ENCODE measurements at places on chromosomes 1 and 21.
A peak's percentile ranks its signal among the peaks of the same experiment; 100 is the strongest.

GRCh38 chr1:10033359-10033845, 644 bp downstream of the UBE4B start:
- H3K36me3 ChIP-seq = no peaks in the 10 kb centered on the region
- H3K27ac ChIP-seq = peak overlapping the region; percentile 97
- peak overlapping the region; percentile 99 for H3K4me3 ChIP-seq
- peaks cover 34% of the 10 kb centered on the region for H3K4me1 ChIP-seq
- H3K27me3 ChIP-seq = no peaks in the 10 kb centered on the region

DNA sequence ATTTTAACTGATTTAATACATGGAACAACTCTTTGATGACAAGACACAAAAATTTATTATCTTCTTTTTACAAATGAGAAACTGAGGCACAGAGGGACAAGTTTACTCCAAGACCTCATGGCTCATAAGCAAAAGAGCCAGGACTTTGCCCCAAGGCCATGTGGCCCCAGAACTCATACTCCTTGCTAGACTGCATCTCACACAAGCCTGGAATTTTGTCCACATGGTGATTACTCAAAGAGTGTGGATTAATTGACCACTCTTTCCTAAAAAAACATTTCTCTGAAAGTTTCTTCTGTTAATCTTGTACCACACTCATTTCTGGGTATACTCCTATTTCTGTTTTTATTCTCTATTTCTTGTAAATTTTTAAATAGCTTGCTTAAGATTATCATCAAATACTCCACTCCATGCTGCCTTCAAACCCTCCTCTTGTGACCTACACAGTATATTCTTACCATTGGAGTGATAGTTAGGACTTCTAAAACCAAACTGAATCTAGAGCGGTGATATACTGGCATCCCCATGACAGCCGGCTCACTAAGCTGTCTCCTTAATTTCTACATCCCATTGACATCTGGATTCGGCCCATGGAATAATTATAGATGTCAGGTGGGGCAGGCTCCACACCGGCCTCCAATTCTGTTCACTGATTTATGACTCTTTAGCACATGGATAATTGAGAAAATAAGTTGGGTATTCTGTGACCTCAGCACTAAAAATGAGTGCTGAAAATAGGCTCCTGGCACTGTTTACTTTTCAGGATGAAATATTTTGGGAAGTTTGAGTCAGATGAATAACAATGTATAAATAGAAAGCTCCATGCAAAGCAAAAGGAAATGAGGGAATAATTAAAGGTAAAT, 16.1 kb downstream of the RGS4 start:
- no peaks in the 10 kb centered on the region for H3K27me3 ChIP-seq
- no peak overlapping the region for H3K27ac ChIP-seq
- H3K4me1 ChIP-seq = no peaks in the 10 kb centered on the region

DNA sequence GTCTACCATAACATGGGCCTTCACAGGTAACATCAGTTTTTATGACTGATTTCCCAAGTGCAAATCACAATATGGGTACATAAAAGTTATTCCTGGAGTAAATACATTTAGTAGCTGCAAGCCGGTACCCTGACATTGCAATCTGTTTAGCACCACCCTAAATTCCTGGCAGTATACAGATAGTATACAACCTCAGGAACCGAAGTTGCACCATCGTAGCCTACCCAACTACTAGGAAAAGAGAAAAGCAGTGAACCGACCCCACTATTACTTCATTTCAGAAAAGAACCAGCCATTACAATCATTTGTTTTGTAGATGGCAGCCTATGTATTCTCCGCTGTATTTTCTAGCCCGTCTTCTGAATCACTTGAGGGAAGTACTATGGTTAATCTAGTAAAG, 1.1 kb downstream of the ADIPOR1 start:
- peaks cover 38% of the 10 kb centered on the region for H3K4me1 ChIP-seq
- H3K27me3 ChIP-seq = no peaks in the 10 kb centered on the region
- ATAC-seq = no peak
- peaks cover 11% of the 10 kb centered on the region for H3K36me3 ChIP-seq
- H3K4me3 ChIP-seq = peak overlapping the region; percentile 82

DNA sequence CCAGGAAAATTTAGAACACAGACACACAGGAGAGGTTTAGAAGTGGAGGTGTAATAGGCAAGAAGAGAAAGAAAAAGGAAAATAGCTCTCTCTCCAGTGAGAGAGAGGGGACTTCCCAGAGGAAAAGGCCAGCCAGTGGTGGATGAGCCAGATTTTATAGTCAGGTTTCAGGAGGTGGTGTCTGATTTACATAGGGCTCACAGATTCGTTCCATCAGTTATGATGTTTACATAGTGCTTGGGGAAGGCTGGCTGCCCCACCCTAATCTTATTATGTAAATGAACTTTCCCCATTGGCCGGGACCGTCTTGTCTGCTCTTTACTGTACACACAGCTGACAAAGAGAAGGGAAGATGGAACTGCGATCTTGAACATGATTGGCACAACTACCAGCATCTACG, 797.3 kb downstream of the PLA2G4A start:
- H3K4me1 ChIP-seq = no peaks in the 10 kb centered on the region
- H3K27ac ChIP-seq = no peak overlapping the region
- H3K4me3 ChIP-seq = no peak overlapping the region
- no peak for ATAC-seq
- no peaks in the 10 kb centered on the region for H3K27me3 ChIP-seq

- H3K27ac ChIP-seq = no peak overlapping the region
- H3K4me1 ChIP-seq = peaks cover 13% of the 10 kb centered on the region
- H3K4me3 ChIP-seq = no peak overlapping the region
- H3K27me3 ChIP-seq = peaks cover 18% of the 10 kb centered on the region
These were observed 51.2 kb downstream of the PLXNA2 start for GRCh38 chr1:208192995-208193394.
